ENCODE measurements at places on chromosomes 4 and X. TPM values are rescaled to one million over a fixed set of nuclear protein-coding genes. Genes with fewer than 3 reads are reported as not detected.

DNA sequence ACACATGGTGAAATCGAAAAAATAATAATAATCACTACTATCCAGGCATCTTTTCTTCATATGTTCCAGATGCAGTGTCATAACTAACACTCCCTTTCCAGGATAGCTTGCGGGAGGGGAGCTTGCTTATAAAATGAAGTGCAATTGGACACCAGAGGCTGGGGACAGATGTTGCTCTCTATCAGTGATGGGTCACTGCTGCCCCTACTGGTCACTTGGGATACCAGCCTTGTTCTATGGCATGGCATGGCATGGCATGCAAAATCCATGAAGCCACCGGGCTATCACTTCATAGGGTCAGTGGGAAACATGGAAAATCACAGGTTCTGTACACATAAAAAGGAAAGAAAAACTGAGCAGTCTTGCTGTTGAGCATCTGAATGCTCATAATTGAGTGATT, 168.1 kb downstream of the GLRA2 start:
- peak; percentile 24 for DNase-seq

GRCh38 chr4:83489711-83490326, 4.9 kb upstream of the ABRAXAS1 start:
- no peak for DNase-seq

GRCh38 chr4:53130896-53131561, 234.8 kb downstream of the SCFD2 start:
- DNase-seq, result no peak

DNA sequence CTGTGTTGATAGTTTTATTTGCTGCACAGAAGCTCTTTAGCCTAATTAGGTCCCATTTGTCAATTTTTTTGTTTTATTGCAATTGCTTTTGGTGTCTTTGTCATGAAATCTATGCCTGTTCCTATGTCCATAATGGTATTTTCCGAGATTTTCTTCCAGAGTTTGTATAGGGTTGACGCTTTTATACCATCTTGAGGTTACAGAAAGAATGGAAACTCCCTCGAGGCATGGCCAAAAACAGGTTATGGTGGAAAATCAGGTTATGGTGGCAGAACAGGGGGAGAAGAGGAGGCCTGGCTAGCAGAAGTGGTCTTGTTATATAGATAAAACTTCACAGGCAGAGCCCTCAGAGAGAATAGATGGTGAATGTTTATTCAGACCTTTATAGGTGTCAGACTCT, 21.6 kb downstream of the OPHN1 start:
- no peak for DNase-seq

DNA sequence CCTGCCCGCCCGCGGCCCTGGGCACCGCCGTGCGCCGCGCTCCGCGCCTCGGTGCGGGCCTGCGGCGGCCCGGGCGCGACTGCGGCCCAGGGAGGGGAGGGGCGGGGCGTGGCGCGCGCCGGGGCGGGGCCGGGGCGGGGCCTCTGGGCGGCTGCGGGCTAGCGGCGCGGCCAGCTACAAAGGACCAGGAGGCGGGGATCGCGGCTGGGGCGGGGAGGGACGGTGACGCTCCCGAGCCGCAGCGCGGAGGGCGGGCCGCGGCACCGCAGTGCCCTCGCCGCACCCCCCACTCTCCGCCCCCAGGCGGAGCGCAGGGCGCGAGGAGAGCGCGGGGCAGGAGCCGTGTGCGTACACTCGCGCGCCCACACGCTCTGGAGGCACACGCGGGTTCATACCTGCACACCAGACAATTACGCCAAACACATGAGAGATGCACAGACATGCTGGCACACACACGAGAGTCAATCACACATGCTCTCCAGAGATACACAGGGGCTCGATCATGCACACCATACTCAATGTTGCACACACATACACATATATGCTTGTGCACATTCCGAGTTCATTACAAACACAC, at the start of gene CRMP1:
TSS of gene CRMP1 (minus strand) at position 83 of the 577 bp plus-strand sequence. CDS start 117 bp downstream, outside the sequence.
- DNase-seq, result no peak

DNA sequence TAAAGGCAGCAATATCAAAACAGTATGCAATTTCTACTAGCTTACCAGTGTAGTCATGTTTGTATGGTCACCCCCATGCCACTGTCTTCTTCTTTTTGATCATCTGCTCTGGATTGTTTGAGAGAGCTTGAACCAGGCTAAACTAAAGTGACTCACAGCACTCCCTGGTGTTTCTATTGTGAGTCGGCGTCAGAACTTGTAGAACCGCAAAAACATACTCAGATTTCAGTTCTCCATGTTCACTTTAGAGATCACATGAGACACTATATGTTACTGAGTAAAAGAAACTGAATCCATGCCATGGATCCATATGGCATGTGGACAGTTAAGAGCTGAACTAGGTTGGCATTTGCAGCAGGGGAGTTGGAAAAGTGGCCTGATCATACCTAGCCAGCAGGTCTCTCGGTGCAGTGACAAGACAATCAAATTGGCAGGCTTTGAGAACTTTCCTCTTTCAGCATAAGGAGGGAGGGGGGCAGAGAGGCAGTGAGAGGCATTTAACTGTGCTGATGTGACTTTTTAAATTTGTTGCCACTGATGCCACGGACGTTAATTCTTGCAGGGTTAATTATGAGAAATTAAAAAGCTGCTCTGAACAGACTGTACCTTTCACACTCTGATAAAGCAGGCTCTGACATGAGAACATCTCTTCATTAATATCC, 88.4 kb downstream of the AFF2 start:
- no peak for DNase-seq

DNA sequence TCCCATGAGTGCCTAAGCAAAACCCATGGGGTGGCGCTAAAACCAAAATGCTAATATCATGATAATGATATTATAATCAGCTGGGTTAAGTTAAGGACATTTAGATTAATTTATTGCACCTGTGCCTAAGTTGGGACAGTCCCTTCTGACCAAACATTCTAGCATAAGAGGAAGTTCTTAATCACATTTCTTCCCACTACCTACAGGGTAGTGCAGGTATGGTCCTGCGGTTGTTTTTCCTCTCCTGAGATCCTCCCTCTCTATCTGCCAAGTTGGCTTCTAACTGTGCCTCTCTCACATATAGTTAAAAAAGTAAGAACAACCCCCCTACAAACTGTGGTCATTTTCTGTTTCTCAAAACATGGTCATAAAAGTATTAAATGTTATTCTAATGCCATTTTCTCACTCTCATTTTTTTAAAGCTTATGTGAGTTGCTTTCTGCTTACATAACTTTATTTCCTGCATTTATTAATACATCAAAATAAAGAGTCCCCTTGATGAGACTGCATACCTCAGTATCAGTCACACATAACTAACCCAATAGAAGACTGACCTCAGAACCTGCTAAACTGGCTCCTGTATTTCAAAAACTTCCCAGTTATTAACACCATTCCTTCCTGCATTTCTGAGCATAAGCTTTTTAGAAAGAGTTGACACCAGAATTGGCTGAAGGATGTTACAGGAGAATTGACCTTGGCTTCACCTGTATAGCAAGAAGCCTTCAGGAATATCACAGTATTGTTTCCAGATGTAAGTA, 1332.5 kb downstream of the FSTL5 start:
- no peak for DNase-seq

DNA sequence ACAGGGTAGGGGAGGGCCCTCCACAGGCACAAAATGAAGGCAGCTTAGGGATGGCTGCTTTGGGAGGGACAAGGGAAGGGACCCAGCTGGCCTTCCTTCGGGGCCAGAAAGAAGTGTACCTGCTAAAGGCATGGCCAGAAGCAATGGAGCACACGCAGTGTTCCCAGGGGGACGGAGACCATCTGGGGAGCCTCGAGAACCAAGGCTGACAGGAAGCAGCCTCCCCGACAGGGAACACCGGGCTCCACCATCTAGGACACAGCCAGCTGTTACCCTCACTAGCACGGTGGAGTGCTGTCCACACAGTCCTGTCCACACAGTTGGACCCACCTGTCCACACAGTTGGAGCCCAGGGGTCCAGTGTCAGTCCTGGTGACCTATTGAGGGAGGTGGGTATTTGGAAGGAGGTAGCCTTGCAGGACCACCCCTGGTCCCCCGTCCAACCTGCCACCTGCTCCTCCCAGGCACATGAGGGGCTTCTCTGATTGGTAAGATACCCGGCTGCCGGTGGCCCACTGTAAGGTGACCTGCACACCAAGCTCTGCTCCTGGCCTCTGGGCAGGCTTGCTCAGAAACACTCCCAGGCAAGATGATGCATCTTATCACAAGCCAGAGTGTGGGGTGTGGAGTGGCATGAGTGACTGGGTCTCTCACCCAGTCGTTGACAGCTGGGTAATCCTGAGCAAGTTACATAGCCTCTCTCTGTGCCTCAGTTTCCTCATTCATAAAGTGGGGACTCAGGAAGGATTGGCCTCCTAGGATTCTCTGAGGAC, 20.5 kb upstream of the AFAP1 start:
- no peak for DNase-seq

Gene GABRG1
- not detected for total RNA-seq

Gene ABCB7
- total RNA-seq, result 20.4 TPM

Gene TBC1D9
- total RNA-seq, result 17.9 TPM

Gene USP27X
- 1.2 TPM for total RNA-seq

Gene SEL1L3
- 33.6 TPM for total RNA-seq

Gene RTL3
- total RNA-seq, result not detected

All from right lobe of liver (tissue), 6 donors.